ENCODE measurements at places on chromosomes 11 and 22.

DNA sequence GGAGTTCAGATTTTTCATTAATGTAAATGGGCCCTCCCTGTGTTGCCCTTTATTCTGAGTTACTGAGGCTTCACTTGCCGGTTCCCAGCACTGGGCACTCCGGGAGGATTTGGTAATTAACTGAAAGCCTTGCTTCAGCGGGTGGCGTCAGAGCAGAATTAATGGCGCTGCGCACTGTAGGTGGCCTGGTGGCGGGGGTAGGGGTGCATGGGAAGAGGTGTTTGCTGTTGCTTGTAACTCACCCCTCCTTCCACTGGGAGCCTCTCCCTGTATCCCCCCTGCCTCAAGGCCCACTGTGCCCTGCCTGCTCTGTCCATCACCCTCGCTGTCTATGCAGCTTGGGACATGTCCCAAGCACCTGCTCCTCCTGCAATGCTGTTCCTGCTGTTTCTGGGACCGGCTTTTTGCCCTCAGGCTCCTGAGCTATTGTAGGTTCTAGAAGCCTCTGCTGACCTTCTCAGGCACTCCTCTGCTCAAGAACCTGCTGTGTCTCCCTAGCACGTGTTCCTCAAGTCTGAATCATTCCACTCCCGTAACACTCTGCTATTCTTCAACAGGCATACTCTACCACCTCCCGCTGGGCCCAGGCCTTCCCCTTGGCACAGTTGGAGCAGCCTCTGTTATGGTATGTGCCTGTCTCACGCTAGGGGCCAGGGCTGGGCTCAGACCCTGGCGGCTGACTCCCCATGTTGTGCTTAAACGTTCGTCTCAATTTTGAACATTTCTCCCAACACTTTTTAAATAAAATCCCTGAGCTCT is 24.4 kb downstream of the ARHGAP8 start:
- no peaks in the 10 kb centered on the region for H3K36me3 ChIP-seq
- H3K27me3 ChIP-seq, result no peaks in the 10 kb centered on the region
- DNase-seq, result no peak
- H3K4me3 ChIP-seq, result no peak overlapping the region
- no peaks in the 10 kb centered on the region for H3K4me1 ChIP-seq

- H3K27me3 ChIP-seq, result no peaks in the 10 kb centered on the region
- H3K27ac ChIP-seq, result no peak overlapping the region
- H3K36me3 ChIP-seq, result peaks cover 78% of the 10 kb centered on the region
- no peak overlapping the region for H3K4me3 ChIP-seq
These were observed 20.8 kb upstream of the ATP5MG start for GRCh38 chr11:118380571-118380970.

DNA sequence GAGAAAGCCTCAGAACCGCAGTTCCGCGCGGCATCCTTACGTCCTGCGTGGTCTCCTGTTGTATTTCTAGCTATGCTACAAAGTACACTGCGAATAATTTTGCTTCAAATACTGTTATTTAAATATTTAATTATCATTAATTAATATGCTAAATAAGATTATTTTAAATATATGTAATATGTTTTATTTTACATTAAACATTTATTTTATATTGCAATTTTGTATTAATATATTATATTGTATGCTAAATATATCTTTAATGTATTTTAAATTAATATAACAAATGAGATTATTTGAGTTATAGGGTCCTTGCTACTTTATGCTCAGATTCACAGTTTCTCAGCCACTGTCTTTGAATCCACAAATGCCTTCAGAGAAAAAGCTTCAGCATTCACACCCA is 436.7 kb downstream of the BRD1 start:
- no peaks in the 10 kb centered on the region for H3K27me3 ChIP-seq
- H3K36me3 ChIP-seq, result no peaks in the 10 kb centered on the region
- H3K4me3 ChIP-seq, result no peak overlapping the region
- no peak for DNase-seq
- H3K4me1 ChIP-seq, result no peaks in the 10 kb centered on the region

- H3K36me3 ChIP-seq, result peaks cover 20% of the 10 kb centered on the region
- DNase-seq, result no peak
- no peak overlapping the region for H3K27ac ChIP-seq
- H3K4me3 ChIP-seq, result no peak overlapping the region
These were observed 19.8 kb downstream of the TRIM5 start for GRCh38 chr11:5665051-5665570.

DNA sequence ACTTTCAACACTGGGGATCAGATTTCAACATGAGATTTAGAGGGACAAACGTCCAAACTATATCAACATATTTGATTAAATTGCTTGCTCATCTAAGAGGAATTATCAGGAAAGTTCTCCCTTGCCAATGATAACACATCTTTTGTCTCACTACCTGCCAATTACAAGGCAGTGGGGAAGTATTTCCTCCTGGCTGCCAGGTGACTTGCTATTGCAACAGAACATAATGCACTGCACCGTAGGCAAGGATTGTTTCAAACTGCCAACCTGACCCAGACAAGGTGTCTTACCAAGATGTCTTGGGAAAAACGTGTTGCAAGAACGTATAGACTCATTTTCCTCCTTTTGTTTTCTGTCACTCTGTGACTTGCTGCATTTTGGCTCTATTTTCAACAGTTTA is 711.6 kb downstream of the METTL15 start:
- no peak overlapping the region for H3K27ac ChIP-seq
- no peaks in the 10 kb centered on the region for H3K27me3 ChIP-seq
- no peaks in the 10 kb centered on the region for H3K36me3 ChIP-seq

DNA sequence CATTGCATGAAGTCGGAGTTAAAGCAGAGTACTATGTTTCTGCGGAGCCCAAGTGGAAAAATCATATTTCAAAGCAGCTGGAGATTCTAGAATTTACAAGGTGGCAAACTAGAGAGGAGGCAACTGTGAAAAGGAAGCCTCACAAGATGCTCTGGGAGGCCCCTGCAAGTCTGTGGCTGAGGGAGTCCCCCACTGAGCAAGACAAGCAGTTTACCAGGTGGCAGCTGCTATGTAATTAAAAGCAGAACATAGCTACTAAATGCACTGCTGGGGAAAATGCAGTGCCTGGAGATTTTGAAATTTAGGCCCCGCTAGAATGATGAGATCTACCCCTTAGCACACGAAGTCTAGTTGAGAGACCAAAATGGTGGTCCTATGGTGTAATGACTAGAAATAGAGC is 728.0 kb downstream of the OPCML start:
- no peak for DNase-seq
- no peak overlapping the region for H3K27ac ChIP-seq
- H3K4me3 ChIP-seq, result no peak overlapping the region

Data from activated T-helper 2 cell treated with anti-CD3 and anti-CD28 coated beads, Interferon-gamma antibody, Interleukin-2, Interleukin-4, amounts not matched to agents 10 μg/mL and 5 μg/mL and 100 μg/mL, durations not matched to agents 14 hours and 24 hours and 36 hours (primary cell).